NCI-H2227 treated with DMSO at 0.1 percent for 48 hours (cell line): ENCODE measurements at places on chromosomes 16 and 17.

DNA sequence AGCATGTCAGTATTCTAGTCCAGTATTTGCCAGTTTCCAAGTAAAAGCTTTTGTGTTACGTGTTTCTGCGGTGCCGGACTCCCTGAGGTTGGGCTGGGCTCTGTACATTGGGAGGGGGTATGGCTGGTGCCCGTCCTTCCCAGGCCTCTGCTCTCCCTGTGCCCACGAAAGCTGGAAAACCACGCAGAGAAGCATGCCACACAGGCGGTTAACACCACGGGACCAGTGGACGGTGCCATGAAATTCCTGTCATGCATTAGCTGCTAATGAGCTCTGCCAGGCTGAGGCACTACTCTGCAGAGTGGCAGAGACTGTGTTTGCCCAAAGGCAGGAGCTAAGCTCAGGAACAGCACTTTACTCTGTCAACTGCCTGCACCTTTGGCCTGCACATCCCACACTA, 8.1 kb downstream of the SMIM5 start:
- DNase-seq, result no peak

DNA sequence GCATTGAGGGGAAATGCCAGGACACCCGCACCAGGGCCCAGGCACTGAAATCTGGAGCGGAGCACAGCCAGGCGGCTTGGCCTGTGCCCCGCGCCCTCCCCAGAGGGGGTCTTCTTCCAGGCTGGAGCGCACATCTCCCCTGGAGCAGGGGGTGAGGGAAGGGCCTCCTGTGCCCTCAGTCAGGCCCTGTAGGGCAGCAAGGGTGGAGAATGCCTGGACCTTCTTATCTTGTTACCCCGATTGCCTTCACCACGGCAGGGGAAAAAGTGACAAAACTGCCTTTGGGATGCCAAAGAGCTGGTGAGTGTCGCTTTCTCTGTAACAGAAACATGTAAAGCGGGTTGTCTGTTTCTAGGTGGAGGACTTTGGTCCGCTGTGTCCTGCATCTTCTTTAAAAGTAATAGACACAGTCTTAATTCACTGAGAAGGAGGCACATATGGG, 48.3 kb upstream of the BAHCC1 start:
- DNase-seq, result no peak

- no peak for DNase-seq
These were observed 7.4 kb downstream of the ZDHHC7 start for GRCh38 chr16:85003725-85004586.

DNA sequence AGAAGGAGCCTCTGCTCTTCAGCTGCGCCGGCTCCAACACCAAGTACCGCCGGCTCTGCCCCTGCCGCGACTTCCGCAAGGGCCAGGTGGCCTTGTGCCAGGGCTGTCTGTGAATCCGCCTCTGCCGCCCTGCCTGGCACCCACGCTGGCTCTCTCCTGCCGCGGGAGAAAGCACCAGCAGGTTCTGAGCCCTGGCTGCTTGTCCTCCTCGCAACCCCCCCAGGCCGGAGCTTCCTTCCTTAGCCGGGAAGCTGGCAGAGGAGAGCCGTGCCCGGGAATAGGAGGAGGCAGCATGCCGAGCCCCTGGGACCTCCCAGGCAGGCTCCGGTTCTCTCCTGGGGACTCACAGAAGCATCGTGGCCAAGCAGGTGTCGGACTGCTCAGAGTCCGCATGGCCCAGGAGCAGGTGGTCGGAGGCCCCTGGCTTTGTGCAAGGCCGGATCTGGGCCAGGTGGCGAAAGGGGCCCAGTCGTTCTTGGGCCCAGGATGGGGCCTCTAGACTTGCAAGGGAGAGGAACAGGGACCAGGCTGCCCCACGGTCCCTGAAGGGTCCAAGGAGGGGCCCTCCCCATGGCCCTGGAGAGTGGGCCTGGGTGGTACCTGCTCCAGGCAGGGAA, 80.6 kb downstream of the MGAT5B start:
- DNase-seq, result no peak

DNA sequence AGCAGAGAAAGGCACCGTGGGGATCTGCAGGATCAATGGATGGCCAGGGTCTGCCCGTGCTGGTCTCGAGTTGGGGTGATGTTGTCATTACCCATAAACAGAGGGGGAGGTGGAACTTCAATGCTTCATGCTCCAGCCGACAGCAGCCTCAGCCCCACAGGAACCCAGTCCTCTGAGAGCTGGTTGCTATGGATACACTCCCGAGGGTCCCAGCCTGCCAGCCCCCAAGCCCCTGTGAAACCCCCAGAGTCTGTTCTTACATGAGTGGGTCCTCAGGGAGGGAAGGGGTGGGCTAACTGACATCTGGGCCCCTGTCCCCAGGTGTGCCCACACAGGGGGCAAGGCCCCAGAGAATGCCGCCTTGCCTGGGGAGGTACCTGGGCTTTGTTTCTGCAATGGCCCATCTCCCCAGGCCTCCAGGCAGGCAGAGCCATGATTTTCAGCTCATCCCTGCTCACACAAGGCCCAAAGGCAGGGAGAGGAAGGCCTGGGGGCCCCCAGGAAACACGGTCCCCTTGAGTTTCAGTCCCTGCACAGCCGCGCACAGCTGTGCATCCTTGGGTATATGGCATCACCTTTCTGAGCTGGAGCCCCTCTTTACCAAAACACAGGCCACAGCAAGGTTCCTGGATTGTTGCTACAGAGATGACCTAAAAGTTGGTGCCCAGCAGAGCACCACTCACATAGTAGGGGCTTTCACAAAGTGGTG, 223.7 kb downstream of the ZNF423 start:
- no peak for DNase-seq

- no peak for DNase-seq
These were observed 2.1 kb upstream of the AMDHD2 start for GRCh38 chr16:2517954-2518605.

GRCh38 chr16:4994719-4995434, 36.7 kb downstream of the SEC14L5 start:
- no peak for DNase-seq

DNA sequence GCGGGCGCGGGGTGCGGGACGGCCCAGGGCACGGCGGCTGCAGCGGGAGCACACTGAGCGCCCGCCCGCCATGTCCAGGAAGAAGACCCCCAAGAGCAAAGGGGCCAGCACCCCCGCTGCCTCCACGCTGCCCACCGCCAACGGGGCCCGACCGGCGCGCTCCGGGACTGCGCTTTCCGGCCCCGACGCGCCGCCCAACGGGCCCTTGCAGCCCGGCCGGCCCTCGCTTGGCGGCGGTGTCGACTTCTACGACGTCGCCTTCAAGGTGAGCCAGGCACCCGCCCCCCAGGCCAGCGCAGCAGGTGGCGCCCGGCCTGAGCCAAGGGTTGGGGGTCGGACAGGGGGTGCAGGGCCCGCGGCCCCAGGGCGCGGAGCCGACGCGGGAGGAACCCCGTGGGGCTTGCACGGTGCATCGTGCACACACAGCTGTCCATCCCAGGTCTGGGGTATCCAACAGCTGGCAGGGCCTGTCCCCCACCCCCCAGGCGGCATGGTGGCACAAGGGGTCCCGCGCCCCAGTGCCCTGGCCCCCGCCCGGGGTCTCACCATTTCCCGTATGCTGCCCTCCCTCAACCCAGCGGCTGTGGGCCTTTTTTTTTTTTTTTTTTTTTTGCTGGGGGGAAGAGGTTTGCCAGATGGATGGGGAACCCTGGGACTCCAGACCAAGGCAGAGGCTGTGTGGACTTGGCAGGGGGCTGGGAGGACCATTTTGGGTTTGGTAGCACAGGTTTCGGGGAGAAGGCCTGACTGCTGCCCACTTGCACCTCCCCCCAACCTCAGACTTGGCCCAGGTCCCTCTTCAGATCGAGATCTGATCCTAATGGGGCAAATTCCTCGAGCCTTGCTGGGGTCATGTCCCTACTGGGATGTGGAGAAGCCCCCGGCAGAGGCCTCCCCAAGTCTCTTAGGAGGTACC, 547 bp downstream of the RAB26 start:
- no peak for DNase-seq

DNA sequence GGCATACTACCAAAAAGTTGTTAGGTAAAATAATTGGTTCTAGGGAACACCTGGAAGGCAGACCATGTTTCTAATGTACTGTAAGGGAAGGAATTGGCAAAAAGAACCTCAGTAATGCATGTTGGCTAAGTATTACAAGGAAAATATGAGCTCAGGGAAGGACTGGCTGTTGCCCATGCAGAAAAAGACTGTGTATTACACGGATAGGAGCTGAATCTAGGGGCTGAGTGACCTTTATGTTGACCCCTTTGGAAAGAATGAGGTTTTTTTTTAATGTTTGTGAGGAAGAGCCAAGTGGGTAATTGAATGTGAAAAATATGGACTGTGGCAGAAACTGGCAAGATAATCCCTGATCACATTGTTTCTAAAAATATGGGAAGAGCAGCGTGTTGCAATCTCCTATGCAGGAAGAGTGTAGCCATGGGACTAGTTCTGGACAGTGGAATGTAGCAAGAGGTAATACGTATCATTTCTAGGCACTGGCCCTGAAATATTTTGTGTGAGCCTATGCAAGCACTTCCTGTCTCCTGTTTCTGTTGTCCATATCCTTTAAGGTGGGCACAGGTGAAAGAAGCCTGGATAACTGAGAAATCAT, 95.1 kb upstream of the CNTNAP4 start:
- no peak for DNase-seq

DNA sequence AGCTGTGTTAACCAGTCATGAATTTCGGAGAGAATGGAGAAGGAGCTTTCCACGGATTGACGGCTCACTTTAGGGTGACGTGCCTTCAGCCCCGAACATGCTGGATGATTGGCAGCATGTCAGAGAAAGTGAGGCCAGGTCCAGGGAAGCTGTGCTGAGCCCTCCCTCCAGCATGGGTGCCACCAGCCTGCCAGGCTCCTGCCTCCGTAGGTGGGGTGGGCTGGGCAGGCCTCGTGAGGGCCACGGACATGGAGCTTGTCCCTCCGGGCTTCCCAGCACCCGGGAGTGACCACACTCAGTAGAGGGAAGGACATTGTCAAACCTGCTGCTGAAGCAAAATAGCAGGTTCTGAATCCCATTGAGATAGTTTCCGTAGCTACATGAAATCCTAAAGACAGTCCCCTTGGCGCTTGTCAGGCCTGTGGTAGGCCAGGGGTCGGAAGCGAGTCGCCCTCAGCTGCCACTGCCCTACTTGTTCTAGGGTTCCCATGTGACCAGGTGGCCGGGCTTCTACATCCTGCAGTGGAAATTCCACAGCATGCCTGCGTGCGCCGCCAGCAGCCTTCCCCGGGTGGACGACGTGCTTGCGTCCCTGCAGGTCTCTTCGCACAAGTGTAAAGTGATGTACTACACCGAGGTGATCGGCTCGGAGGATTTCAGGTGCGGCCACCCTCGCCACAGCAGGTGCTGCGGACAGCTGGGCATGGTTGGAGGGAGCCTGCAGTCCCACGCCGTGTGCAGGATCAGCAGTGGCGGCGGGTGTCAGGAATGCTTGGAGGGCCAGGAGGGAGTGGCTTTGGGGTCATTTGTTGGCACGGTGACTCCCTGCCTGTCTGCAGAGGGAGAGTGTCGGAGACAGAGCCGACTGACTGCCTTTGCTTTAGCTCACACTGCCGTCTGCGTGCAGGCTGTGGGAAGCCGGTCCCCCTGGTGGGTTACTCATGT, 72.3 kb downstream of the SEC14L1 start:
- no peak for DNase-seq

- DNase-seq, result no peak
These were observed 894 bp downstream of the RNF227 start for GRCh38 chr17:7915179-7915610.

GRCh38 chr16:66116163-66117002, 250.1 kb upstream of the CDH5 start:
- DNase-seq, result no peak
